ENCODE measurements at places on chromosomes 6 and 20.

GRCh38 chr6:82861121-82861520, 204.5 kb downstream of the UBE3D start:
- DNase-seq, result no peak

GRCh38 chr6:116070101-116070500, 9.4 kb upstream of the FRK start:
- DNase-seq, result no peak

- no peak for DNase-seq
Measured at GRCh38 chr6:132490478-132491204, 22.3 kb downstream of the STX7 start.

GRCh38 chr20:9565910-9566550, 51.6 kb downstream of the LAMP5 start:
- no peak for DNase-seq
